ENCODE measurements at places on chromosomes 5 and 9.

DNA sequence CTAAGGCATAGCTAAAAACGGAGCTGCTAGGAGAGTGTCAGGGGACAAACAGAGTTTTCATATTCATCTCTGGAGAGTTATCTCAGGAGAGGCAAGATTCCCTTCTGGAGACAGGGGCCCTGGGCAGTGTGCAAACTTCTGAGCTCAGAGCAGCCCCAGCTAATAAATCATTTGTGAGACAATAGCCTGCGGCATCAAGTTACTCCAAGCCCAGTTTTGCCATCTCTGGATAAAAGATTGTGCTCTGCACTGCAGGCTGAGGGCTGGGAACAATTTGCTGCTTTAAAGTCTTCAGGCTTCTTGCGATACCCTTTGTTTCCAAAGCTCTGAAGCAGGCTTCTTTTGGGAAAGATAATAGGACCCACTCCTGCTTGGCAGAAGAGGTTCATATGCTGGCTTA is 164.3 kb upstream of the BRINP1 start:
- no peak for DNase-seq

DNA sequence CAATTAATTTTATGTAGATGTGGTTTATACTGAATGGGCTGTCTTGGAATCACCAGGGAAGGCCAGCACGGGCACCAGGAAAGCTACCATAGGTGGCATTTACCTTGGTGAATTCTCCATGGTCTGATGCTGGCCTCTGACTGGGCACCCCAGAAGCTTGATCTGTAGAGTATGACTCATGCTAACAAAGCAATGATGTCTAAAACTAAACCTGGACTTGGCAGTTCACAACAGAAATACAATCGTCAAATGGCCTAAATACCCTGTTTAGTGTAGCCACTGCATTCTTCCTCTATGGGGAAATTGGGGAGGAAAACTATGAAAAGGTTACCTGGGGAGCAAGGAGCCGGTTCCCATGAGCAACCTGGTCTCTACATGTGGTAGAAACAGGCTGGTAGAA is 98.0 kb downstream of the ATPSCKMT start:
- DNase-seq: no peak

- no peak for DNase-seq
Observed at GRCh38 chr9:71303351-71303750, 181.9 kb upstream of the TRPM3 start.

- DNase-seq: no peak
Observed at GRCh38 chr9:94918038-94918753, 191.7 kb downstream of the AOPEP start.

DNA sequence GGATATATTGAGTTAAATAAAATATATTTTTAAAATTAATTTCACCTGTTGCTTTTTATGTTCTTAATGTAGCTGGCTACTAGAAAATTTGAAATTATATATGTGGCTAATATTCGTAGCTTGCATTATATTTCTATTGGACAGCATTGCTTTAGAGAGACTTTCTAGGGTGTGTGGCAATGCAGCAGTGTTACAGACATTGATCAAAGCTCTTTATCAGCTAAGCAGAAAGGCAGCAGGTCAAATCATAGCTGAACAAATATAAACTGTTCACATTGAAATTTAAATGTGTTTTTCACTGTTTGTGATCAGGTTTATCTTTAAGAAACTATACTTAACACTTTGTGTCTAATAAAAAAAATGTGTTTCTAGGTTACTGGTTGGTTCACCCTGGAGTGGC is 52.6 kb downstream of the ITGA2 start:
- DNase-seq: no peak

DNA sequence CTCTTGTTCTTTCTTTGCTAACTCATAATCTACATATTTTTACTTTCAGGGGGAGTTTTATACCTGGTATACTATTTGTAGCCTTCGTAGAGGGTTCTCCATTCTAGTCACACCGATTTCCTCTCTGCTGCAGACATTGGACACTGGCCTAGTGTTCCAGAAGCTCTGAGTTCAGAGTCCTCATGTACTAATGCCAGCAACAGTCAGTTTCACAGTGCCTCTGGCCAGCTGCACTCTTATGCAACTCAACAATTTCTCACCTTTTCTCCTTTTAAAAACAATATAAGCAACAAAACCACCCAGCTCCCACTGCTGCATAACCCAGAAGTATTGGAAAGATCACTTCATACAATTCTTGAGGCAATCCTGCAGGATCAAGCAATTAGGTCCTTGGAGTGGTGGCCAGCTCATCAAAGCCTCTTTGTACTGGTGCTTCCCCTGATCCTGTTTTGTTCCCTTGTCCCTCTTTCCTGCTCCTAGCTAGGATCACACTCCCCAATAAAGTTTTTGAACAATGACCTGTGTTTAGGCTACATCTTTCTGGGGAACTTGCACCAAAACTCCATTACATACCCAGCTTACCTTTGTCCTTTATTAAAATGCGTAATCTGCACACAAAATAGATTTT is 98.1 kb upstream of the TUT7 start:
- DNase-seq: no peak

DNA sequence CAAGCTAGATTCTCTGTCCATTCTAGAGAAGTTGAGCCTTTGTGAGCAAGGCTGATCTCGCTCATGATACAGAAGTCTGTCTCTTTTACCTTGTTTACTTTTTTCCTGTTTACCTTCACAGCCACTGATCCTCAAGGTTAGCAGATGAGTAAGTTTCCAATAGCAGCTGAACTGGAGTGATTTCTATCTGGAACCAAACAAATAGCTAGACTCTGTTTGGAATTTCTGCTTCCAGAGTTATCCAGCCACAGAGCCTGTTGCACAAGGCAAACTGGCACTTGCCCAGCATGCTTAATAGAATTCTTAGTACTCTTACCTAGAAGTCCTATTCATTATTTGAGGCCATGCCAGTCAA is 12.8 kb upstream of the PANK3 start:
- DNase-seq: no peak

DNA sequence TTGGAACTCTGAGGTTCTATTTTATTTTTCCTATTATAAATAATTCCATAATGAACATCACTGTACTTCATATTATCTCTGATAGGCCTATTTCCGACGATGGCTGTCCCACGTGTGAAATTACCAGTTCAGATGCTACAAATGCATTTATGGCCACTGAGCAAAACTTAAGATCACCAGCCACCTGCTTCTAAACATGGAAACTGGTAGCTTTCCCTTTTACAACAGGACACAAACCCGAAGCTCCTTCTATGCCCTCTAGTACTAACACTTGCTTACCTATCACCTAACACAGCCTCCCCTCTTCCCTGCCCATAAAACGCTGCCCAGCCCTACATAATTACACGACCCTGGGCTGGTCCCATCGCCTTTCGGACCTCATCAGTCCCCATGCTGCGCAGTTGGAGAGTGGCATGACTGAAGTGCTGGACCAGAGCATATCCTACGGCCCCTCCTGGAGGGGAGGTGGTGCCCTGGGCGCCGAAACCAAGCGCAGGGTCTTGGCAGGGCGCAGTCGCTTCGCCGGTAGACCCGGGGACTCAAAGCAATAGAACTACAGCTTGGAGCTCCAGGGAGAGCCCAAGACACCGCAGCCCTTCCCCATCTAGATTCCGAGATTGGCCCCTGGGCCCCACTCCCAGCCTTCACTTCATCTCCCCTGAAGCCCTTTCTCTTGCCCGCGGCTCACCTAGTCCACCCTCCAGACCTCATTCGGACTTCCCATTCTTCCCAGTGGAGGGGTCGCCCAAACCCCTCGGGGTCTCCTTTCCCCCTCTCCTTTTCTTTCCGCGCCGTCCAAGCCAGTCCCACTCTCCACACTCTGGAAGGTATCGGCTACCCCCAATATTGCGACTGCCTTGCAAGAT is 1.0 kb upstream of the SAP30L start:
- DNase-seq: peak; percentile 4

GRCh38 chr5:105230516-105231157 is 1668.0 kb upstream of the NUDT12 start:
- no peak for DNase-seq

GRCh38 chr9:105193560-105193959 is 50.9 kb upstream of the SLC44A1 start:
- DNase-seq: no peak

GRCh38 chr5:100444961-100445360 is 90.2 kb upstream of the FAM174A start:
- DNase-seq: no peak

- peak; percentile 87 for DNase-seq
Observed at GRCh38 chr9:113581865-113582697, 118.6 kb downstream of the RGS3 start.

Data from stimulated activated CD4-positive, alpha-beta T cell treated with anti-CD3 and anti-CD28 coated beads, Interleukin-1b, Interleukin-23, amount 100 ng/mL, for 48 hours (primary cell).